ENCODE measurements at places on chromosomes 13 and 19. TPM values are rescaled to one million over a fixed set of nuclear protein-coding genes. Genes with fewer than 3 reads are reported as not detected.
A peak's percentile ranks its signal among the peaks of the same experiment; 100 is the strongest.

DNA sequence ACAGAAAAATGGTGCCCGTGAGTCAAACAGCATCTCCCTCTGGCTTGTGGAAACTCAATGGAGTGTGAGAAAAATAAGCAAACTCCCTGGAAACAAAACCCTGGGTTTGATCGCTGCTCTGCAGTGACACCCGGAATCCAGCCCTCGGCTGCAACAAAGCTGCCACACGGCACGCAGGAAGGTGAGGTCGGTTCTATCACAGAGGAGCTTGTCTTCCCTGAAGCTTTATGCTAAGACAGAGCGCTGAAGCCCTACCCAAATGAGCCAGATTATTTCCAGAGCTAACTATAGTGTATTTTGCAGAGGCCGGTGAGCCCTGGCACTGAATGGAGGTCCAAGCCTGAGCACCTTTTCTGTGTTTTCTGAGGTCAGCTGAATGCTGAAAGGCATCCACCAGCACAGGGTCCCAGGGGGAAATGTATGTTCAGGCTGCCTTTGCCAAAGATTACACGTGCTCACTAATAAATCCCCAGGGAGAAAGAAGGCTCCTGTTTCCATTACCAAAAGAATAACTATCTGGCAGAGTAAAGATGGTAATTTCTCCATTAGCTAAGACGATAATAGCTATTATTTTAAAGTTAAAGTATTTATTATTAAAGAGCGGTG is 77.8 kb downstream of the TSHZ3 start:
- no peak overlapping the region for H3K27ac ChIP-seq
- H3K36me3 ChIP-seq = peaks cover 9% of the 10 kb centered on the region
- no peak for DNase-seq
- no peaks in the 10 kb centered on the region for H3K27me3 ChIP-seq
- no peak overlapping the region for H3K4me3 ChIP-seq

The LGI4 gene
- 10.3 TPM for total RNA-seq

- H3K27ac ChIP-seq = no peak overlapping the region
- no peak for DNase-seq
- no peak overlapping the region for H3K4me3 ChIP-seq
- peaks cover 11% of the 10 kb centered on the region for H3K4me1 ChIP-seq
- peaks cover 42% of the 10 kb centered on the region for H3K27me3 ChIP-seq
Measured at GRCh38 chr19:485583-486236, 10.6 kb upstream of the MADCAM1 start.

GRCh38 chr19:43639519-43640423 is at the start of gene CADM4:
Gene CADM4 (minus strand): TSS chr19:43639850. CDS start chr19:43639790, 60 bp downstream.
- H3K27me3 ChIP-seq = peaks cover 10% of the 10 kb centered on the region
- H3K27ac ChIP-seq = no peak within 1 kb of the TSS
- no peaks in the 10 kb centered on the region for H3K36me3 ChIP-seq

- H3K4me1 ChIP-seq = peaks cover 29% of the 10 kb centered on the region
- no peaks in the 10 kb centered on the region for H3K36me3 ChIP-seq
- peak; percentile 85 for DNase-seq
Measured at GRCh38 chr19:44718441-44719261, 19.7 kb downstream of the CEACAM16 start.

The ATP8B3 gene
- 1.6 TPM for total RNA-seq

DNA sequence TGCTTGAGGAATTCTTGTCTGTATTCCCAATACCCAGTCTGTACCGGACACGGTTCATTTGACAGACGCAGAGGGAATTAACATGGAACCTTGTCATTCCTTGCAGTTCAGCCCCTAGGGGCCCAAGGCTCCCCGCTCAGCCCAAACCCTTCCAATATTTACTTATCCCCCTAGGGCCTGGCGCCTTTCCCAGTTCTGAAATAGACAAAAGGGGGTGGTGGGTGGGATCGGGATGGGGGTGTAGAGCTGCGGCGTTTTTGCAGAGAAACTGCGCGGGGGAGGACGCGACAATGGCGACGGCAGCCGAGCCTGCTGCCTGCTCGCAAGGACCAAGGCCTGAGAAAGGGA is 583 bp downstream of the AKAP8L start:
- peaks cover 20% of the 10 kb centered on the region for H3K36me3 ChIP-seq
- H3K27me3 ChIP-seq = no peaks in the 10 kb centered on the region
- peak overlapping the region; percentile 91 for H3K27ac ChIP-seq

- H3K27ac ChIP-seq = no peak overlapping the region
- H3K27me3 ChIP-seq = no peaks in the 10 kb centered on the region
- H3K4me3 ChIP-seq = no peak overlapping the region
- DNase-seq = no peak
- H3K4me1 ChIP-seq = peaks cover 13% of the 10 kb centered on the region
Measured at GRCh38 chr19:5880196-5880595, 9.9 kb upstream of the FUT5 start.

The SOHLH2 gene
- 0.61 TPM for total RNA-seq

GRCh38 chr19:34336781-34337271 is 28.2 kb upstream of the GPI start:
- DNase-seq = no peak
- no peak overlapping the region for H3K27ac ChIP-seq
- H3K4me1 ChIP-seq = peaks cover 16% of the 10 kb centered on the region
- no peaks in the 10 kb centered on the region for H3K27me3 ChIP-seq
- H3K36me3 ChIP-seq = peaks cover 59% of the 10 kb centered on the region
- H3K4me3 ChIP-seq = no peak overlapping the region

The CERS1 gene
- 0.52 TPM for total RNA-seq

The PEAK3 gene
- total RNA-seq = 0.23 TPM

Data from heart left ventricle (tissue), 16 donors.